ENCODE measurements at places on chromosomes 5 and 9.

GRCh38 chr9:136409557-136410455 lies 608 bp downstream of the ENTR1 start:
- DNase-seq: peak; percentile 87

DNA sequence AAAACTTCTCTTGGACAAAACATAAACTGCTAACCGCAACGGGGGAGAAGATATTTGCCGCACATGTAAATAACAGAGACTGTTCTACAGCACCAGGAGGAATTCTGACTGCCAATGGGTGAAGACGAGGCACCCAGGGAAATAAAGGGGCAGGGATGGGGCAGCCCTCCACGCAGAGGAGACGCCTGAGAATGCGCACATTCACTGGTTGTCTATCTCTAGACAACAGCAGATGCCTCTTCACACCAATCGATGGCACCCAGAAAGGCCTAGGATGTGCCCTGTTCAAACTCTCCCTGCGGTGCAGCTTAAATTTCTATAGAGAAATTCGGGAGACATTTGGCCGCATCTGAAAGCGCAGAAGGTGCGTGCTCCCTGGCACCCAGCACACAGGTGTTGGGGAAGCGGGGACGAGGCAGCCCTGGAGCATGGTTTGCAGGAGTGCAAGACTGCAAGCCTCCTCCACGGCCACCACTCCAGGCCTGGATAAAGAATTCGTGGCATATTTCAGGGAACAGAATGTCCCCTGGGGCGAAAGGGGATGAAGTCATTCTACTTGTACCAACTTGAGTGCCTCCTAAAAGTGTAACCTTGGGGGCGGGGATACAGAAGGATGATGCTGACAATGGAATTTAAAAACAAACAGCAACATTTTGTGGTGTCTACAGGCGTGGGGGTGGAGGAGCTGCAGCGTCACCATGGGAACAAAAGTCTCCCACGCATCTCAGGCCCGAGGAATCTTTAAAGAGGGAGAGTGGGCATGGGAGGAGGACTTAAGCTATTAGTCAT lies 6.3 kb upstream of the IRX2 start:
- no peak for DNase-seq

DNA sequence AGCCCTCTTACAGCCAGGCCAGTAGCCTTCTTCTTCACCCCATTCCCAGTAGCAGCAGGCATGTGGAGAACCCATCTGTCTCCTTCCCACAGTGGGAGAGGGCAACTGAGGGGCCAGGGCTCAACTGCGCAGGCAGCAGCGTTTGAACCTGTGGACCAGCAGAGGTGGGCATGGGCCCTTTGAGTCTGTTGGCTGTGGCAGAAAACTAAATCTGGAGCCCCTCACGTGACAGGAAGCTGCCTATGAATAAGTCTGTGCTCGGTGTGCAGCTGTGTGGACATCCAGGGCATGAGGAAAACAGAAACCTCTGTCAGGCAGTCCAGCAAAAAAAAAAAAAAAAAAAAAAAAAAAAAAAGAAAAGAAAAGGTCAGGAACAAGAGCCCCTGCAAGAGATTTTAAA lies 189.2 kb upstream of the NR3C1 start:
- no peak for DNase-seq

- DNase-seq: no peak
Observed at GRCh38 chr9:32426278-32426939, 42.0 kb downstream of the ACO1 start.

DNA sequence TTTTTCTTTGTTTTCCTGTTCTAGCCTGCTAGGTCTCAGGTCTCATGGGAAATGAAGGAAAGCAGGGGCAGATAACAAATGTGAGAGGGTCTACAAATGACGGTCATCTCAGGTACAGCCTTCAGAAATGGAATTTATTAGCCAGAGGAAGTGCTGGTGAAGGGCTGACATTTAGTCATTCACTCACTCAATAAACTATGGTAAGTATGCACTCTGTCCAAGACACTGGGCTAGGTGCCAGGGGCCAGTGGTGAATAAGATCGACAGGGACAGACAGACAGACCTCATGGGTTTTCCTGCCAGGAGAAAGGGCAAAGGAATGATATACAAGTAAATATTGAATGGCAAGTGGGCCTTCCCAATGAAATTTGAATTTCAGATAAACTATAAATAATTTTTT lies 6.3 kb downstream of the PDE6A start:
- DNase-seq: no peak

DNA sequence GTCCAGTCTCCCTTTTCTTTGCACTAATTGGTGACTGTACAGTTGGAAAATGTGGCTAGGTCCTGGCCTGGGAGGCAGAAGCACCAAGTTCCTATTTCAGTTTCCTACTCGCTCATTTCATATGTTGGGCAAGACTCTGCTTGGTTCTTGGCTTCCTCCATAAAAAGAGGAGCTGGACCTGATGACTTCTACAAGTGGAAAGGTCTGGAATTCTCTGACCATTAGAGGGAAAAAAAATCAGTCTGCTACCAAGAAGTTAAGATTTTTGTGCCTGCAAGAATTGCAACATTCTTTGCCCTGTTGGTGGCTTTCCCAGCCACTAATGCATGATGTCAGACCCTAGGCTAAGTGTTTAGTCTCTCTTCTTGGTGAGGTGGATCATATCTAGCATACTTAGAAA lies 91.5 kb downstream of the WDR41 start:
- no peak for DNase-seq

DNA sequence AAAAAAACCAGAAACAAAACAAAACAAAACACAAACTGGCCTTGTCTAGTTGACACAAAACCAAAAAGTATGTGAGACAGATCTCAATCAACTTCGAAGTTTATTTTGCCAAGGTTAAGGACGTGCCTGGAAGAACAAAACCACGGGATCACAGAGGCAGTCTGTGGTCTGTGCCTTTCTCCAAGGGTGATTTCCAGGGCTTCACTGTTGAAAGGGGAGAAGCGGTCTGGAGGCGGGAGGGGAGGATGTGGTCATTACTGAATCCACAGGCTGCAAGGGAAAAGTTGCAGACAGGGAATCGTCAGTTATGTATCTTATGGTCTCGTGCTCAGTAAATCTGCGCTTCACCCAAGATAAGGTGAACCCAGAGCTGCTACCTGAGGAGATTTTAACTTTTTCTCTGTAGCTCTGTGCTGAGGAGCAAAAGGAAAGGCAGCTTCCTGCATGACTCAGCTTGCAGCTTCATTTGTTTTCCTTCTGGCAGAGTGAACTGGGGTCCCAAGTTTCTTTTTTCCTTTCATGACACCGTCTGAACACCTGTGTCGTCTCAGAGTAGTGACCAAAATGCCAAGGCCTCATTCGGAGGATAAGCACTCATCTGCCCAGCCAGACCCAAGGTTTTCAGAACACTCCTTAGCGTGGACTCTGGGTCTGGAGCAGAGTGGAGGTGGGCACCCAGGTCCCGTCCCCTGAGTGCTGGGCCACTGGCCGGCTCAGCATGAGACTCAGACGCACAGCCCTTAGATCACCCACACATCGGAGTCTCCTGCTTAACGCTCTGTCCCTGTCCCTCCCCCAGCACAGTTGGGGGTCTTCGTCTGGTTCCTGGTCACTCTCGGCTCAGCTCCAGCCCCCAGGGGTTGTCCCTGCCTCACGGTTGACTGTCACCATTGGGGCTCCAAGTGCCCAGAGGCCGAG lies 25.9 kb downstream of the ROPN1L start:
- peak; percentile 59 for DNase-seq

GRCh38 chr5:73591102-73591695 lies 25.7 kb downstream of the UTP15 start:
- DNase-seq: no peak

- peak; percentile 54 for DNase-seq
Observed at GRCh38 chr5:3225201-3225960, 370.3 kb upstream of the IRX1 start.

GRCh38 chr5:1640421-1640881 lies 116.7 kb upstream of the LPCAT1 start:
- peak; percentile 67 for DNase-seq

GRCh38 chr5:107028938-107029337 lies 641.8 kb downstream of the EFNA5 start:
- no peak for DNase-seq

DNA sequence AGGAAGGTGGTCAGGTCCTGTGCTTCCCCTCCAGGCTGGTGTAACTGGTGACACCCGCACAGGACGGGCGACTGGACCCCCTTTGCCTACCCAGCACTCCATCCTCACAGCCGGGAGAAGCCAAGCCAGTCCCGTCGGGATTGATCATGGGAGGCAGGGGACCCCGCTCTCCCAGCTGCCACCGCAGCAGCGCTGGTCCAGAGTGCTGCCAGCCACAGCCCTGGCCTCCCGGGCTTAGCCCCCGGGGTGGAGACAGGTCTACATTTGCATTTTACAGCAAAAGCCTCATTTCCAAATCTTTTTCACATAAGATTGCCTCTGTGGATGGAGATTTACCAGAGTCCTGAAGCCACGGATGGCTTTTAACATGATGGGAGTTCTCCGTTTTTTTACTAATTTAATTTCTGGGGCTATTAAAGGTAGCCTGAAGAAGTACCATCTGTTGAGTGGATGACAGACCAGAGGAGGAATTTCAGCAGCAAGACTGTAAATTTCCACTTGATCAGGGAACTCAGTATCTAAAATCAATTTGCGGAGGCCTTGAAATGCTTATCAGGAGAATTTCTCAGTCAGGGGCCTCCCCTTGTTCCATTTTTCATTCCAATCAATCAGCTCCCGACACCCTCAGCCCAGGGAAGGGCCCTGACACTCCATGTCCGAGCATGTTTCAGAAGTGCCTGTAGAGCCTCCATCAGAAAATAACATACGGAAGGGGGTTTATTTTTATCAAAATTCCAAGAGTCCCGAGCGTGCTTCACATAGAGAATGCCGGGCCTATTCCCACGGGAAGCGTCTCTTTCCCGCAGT lies 80.6 kb downstream of the OLFM1 start:
- DNase-seq: no peak

Data from spleen (tissue), 13 donors.